ENCODE measurements at places on chromosomes 6 and 20.
A peak's percentile ranks its signal among the peaks of the same experiment; 100 is the strongest.

- no peak for DNase-seq
Measured at GRCh38 chr6:162772466-162772865, 44.7 kb downstream of the PACRG start.

- DNase-seq = no peak
Measured at GRCh38 chr6:21831521-21832291, 238.2 kb downstream of the SOX4 start.

DNA sequence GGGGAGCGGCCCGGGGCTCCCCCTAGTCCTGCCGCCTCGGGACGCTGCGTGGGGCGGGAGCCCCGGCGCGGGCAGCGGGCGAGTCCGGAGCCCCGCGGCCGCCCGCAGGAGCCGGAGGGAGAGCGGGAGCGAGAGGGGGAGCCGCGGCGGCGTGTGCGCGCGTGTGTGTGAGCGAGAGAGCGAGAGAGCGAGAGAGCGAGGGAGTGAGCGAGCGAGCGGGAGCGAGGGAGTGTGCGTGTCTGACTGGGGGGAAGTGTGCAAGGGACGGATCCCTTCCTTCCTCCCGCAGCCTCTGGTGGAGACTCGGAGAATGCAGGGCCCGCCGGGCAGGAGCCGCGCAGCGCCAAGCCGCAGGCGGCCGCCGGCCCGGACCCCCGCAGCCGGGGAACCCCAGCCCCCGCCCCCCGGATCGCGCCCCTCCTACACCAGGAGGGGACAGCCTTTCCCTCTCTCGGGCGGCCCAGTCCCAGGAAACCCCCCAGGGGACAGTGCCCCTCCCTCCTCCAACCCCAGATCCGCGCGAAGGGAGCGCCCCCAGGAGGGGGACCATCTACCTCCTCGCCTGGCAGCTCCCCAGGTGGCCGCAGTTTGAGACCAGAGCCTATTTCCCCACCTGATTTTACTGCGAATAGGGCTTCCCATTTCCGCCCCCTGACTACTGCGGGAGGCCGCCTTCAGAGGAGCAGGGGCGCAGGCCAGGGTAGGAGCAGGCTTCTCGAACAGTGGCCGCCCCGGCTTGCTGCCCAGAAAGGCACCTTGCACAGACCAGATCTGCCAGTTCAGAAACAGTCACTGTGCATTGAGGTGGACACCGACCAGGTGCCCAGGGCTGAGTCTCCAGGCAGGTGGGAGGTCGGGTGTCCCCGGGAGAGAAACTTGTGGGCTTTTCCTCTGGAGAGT is at the start of gene CDH22:
Gene CDH22, minus strand, starts transcription at position 241 of the 900 bp plus-strand sequence. CDS start 57,204 bp downstream, outside the sequence.
- peak; percentile 20 for DNase-seq

DNA sequence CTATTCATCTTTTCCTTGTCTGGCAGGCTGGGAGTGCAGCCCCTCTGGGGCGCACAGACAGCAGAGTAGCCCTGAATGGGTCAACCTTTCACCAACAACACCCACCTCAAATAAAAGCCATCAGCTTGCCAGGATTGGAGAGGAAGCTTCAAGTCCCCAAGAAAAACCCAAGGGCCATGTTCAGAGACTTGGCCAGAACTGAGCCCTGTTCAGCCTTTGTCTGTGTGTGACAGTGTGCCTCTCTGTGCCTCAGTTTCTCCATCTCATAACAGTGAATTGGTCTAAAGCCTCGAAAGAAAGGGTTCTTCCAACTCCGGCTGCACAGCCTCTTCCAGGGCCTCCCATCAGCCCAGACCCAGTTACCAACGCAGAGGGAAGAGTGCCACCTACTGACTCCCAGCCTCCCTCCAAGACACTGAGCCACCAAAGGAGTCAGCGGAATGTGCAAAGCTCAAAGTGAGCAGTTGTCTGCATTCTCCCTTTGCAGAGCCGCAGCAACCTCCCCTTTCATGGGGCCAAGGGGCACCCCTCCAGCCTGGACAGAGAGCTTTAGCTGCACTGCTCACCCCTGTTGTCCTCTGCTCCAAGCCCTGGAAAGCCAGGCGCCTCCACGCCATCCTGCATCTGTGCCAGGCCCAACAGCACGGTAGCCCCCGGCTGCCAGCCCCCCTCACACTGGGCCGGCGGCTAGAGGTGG is 82.7 kb upstream of the TOP1 start:
- peak; percentile 61 for DNase-seq

GRCh38 chr20:62736407-62737071 is 27.9 kb downstream of the NTSR1 start:
- no peak for DNase-seq

- DNase-seq = no peak
Measured at GRCh38 chr20:16599257-16599656, 26.0 kb upstream of the KIF16B start.

DNA sequence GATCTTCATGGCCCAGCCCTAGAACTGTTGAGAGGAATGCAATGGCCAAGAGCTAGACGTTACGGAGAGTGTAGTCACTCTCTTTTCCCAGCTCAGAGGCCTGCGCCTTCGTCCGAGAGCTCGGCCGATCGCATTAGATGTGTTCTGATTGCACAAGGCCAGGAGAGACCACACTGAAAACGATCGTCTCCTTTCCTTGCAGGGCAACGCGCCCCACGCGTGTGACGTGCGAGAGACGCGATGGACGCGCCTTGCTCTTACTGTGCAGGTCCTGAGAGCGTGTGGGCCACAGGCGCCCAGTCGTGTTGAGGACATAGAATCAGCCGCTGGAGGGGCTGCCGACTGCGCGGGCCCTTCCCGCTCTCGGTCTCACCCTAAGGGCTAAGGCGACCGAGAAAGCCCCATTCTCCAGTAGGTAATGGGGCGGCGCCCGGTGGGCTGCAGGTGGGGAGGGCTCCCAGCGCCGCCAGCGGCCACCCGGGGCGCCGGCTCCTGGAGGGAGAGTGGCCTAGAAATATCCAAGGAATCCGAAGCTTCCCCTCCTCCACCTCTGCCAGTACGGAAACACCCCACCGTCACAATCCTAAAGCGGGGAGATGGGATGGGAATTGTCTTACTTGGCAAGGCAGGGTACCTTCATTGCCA is 26.9 kb downstream of the TFAP2B start:
- no peak for DNase-seq
